GM18507 (cell line): ENCODE measurements at places on chromosomes 1 and 21.

GRCh38 chr1:36081926-36082485 lies 1.9 kb upstream of the TEKT2 start:
- no peak for DNase-seq

- no peak for DNase-seq
Measured at GRCh38 chr1:59401581-59401980, 104.7 kb downstream of the FGGY start.

DNA sequence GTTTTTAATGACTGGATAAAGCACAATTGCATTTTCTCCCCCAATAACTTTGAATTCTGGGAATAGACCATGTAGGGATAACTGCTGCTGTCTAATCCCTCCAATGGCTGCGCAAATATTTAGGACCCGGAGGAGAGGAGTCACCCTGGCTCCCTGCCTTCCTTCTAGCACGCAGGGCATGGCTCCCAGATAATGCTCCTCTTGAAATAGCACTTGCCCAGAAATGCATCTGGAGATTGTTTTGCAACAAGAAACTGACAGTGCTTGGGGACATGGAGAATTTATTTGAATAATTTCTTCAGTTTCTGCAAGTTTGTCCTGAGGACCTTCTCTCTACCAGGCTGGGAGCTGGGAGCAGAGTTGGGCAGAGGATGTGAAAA lies 83.5 kb downstream of the MAN1C1 start:
- DNase-seq, result no peak

DNA sequence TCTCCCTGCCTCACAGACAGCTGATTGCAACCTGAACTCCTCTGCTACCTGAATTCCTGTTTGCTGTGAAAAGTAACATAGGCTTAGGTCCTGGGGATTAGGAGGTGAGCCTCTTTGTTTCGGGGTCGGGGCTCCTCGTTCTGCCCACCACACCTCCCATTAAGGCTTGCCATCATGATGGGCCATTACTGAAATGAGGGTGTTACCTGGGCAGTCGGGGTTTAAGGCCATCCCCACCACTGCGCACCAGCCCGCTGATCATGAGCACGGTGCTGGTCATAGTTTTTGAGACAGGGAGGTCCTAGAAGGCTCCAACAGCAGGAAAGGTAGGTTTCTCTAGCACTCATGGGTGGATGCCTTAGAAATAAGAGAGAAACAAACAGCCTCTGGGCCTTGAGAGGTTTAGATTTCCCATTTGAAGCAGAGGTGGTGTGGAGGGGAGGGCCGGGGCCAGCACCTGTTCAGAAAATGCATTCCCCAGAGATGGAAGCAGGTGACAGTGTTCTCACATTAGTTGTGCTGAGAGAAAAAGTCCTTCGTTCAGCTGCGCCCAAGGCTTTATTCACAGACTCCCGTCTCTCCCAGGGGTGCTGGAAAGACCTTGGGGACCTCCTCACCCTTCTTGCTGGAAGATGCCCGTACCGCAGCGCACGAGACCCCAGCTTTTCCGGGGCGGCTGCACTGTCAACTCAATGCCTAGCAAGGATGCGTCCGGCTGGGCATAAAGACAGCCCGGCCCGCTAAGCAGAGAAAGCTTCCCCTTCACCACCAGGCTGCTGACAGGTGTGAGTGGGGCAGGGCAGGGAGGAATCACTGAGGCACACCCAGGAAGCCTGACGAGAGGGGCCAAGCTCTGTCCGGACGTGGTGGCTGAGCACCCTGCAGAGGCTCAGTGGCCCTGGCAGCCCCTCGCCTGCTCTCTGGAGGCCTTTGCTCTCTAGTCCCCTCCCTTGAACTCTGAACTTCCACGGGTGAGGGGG lies 125.5 kb downstream of the PGBD5 start:
- DNase-seq, result no peak

- no peak for DNase-seq
Measured at GRCh38 chr21:16741141-16741665, 771.6 kb upstream of the CXADR start.

GRCh38 chr1:93620172-93620840 lies 61.3 kb downstream of the BCAR3 start:
- DNase-seq, result no peak

DNA sequence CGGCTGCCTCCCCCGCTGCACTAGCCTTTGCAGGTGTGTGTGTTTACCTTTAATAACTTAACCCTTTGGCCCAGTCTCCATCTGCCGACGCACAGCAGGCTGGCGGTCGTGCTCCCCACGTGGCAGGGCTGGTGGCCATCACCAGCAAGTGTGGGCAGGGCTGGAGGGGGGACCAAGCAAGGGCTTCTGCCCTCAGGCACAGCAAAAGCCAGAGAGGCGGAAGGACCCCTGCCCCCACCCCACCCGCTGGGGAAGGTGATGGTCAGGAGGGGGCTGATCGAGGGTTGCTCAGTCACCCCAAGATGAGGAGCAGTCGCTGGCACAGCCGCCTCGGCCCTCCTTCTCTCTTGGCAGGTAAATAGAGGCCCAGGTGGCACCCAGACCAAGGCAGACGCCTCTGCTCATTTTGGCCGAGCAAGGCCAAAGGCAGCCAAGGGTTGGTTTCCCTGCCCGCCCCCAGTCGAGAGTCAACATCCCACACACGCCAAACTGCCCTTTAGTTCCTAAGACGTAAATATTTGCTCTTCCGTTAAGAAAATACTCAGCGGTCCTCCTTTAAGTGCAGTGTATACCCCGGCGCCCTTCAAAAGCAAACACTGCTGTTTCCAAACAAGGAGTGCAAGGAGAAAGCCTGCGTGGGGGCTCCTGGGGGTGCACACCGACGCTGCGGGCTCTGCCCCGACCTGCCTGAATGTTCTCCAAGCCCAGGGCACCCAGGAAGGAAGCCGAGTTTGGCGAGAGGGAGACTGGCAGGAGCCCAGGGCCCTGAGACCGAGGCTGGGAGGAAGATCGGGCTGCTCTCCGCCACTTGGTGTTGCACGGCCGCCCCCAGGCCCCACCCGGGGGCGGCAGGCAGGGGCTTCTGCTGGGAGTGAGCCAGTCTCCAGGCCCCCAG lies 82.7 kb downstream of the SIK1 start:
- DNase-seq, result no peak

DNA sequence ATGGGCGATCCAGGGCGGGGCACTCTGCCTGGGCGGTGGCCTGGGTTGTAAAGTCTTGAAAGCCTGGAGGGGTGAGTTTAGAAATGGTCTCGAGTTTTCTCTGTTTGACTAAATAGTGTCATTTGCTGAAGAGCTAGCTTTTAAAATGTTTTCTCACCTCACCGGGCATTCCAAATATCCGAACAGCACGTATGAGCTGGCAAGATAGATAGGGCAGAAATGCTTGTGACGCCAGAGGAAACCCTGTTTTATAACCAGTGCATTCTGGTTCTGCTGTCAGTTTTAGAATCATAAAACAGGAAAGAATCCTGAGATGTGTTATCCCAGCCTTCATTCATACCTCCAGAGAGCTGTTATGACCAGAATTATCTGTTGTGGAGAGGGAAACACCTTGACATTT lies 725 bp downstream of the RTCA start:
- no peak for DNase-seq

GRCh38 chr1:188652678-188653077 lies 1823.9 kb downstream of the PLA2G4A start:
- DNase-seq, result no peak

- no peak for DNase-seq
Measured at GRCh38 chr1:171623651-171624331, 1.7 kb downstream of the MYOCOS start.

DNA sequence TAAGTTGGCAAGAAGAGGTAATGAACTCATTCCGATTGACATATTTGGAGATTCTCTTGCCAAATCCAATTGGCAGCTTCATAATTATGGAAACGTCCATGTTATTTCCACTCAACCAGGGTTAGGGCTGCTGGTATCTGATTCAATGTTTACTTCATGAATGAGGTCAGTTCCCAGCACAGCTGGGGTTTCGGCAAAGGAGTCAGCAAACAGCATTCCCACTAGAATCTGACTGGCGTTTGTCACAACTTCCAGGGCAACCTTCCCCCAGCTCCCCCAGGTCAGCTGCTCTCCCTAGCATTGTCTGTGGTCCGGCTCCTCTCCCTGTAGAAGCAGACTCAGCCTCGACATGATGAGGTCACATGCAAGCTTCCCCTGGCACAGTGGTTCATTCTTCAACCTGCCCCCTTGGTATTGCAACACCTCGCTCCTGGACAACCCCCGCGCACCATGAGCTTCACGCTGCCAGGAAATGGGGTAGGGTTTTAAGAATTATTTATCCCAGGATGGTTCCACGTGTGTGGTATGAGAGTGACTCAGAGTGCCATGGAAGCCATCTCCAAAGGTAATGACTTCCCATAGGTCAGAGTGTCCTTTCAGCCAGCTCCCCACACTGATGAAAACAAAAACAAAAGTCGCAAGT lies 100.7 kb upstream of the SLC25A33 start:
- DNase-seq, result no peak

GRCh38 chr1:150268705-150269403 lies at the start of gene APH1A:
TSS of gene APH1A (minus strand) at chr1:150269016. CDS start at chr1:150268810, 206 bp downstream.
- DNase-seq, result peak; percentile 95

DNA sequence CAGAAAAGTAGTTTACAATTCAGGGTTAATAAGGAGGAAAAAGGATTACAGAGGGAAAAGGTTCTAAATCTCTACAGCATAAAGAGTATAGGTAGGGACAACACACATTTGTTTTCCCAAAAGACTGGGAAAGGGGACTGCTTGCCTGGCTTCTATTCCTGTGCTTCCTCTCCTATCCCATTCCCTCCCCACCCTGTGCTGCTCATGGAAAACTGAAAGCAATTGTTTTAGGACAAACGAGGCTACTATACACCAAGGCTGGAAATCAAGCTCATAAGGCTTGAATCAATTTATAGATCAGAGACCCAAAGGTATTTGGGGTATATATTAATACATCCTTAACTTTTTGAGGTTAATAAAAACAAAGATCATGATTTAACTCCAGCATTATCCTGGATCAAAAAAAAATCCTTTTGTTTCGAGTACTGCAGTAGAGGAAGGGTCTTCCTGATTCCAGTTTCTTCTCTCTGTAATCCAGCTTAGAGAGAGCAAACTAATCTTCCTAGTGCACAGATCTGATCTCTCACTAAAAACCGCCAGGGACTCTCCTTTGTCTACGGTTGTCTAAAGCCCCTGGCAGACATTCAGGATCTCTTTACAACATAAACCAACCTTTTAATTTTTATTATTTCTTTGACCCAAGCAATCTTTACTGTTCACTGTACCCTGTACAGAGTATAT lies 37.4 kb upstream of the A3GALT2 start:
- no peak for DNase-seq

DNA sequence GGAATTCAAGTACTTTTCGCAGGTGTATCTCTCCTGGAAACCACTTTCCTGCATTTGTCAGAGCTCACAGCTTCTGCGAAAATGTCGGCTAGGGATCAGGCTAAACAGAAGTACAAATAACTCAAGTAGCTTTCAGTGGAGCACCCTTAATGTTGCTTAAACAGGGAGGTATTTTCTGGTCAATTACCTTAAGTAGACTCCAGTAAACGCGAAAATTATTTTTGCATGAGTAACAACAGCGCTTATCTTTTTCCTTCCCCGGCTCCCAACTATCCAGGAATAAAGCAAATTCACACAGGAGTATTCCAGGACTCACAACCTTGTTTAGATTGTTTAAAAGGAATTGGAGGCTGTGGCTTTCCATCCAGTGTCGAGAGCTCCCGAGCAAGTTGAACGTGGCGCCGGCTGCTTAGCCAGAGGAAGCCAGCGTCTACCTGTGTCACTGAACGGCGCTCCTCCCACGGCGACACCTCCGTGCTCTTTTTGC lies 7.3 kb upstream of the SIM2 start:
- no peak for DNase-seq

DNA sequence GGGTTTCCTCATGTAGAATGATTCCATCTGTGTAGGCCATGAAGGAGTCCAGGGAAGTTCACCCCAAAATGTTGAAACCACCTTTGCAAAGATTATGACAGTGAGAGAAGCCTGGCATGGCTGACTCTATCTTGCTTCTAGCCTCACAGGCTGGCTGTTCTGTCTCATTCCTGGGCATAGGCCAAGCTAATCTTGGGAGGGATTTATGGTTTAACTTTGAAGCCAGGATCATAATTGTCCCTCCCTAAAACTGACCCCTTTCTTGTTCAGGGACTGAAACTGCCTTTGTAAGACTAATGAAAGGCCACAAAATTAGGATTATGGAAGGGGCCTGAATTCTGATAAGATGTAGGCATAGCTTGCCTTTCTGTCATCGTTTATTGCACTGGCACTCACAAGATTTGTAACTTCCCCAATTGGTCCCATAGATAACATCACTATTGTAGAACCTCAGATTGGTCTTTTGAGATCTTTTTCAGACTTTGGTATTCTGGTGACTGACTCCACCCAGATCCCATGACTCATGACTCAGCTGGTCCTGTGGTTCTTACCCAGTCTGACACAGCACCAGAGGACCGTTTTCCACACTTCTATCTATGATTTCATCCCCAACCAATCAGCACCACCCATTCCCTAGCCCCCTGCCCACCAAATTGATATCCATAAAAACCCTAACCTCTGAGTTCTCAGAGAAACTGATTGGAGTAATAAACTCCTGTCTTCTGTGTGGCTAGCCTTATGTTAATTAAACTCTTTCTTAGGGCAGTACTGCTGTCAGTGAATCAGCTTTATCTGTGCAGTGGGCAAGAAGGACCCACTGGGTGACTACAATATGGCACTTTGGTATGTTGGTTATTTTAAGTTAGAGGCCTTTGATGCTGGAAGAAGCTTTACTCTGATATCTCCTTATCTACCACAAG lies 13.6 kb upstream of the LAMTOR5 start:
- no peak for DNase-seq

DNA sequence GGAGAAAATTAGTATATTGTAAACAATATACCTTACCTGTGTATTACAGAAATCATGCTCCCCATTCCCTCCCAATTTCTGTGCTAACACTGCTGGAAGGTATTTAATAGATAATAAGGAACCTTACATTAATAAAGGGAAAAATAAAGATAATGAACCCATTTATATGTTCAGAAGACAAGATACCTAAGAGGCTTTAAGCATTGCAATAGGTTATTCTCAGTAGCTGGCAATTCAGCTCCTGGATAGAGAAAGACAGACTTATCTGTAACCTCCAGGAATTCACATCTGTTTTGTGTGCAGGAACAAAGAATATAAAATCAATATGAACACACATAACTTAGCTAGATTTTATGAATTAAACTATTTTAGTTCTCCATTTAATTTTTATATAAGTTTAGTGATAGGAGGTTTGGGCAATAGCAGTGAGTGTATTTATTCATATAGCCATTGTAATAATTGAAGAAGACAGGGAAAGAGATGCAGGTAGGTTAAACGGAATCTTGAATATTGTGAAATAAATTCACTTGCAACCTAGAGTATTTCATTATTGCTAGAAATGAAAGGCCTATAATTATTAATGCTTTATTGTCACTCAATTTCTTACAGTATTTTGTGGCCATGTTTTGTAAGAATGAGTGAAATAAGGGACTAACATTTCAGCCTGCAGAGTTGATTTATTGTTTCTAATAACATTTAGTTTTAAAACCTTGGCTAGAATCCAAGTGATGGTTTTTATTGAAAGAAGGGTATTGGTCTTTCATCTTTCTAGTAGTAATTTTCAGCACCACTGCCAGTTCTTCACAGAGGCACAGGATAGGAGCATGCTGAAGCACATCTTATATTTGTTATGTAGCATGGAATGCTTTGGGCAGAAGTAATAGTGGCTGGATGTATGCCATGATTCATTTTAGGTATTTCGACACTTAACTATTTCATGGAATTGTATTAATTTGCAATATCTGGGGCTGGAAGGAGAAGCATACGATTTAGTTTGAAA lies 1.5 kb downstream of the XPR1 start:
- no peak for DNase-seq
